ENCODE measurements at places on chromosomes 1 and 21. TPM values are rescaled to one million over a fixed set of nuclear protein-coding genes. Genes with fewer than 3 reads are reported as not detected.

NPHP4 gene
- 2.9 TPM for total RNA-seq

AMPD1 gene
- 8.1 TPM for total RNA-seq

LCE6A gene
- not detected for total RNA-seq

LCE2A gene
- total RNA-seq = not detected

DNA sequence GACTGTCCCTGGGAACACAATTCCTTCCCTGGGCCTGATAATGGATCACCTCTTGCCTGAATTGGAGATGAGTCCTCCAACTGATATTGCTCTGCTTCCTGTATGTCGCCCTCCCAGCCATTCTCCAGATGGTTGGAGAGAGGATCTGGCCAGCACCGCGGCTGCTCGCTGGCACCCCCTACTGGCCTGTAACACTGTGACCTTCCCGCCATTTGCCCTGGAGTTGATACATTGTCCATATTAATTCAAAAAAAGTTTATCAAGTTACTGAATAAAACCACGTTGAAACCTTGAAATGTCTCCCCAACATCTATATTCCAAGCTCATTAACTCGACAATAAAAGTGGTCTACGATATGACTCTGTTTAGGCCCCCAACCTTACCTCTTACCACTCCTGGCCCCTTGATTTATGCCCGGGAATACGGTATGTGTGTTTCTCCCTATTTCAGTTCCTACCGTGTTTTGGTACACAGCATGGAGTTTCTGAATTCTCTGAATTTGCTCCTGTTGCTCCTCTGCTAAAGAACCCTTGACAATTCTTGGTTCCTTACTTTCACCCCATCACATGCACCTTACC is 241.8 kb upstream of the KIAA0040 start:
- no peak for DNase-seq

TRABD2B gene
- not detected for total RNA-seq
